ENCODE measurements at places on chromosomes 2 and 18. TPM values are rescaled to one million over a fixed set of nuclear protein-coding genes. Genes with fewer than 3 reads are reported as not detected.

PLEKHB2 gene
- total RNA-seq, result 75.8 TPM

DNA sequence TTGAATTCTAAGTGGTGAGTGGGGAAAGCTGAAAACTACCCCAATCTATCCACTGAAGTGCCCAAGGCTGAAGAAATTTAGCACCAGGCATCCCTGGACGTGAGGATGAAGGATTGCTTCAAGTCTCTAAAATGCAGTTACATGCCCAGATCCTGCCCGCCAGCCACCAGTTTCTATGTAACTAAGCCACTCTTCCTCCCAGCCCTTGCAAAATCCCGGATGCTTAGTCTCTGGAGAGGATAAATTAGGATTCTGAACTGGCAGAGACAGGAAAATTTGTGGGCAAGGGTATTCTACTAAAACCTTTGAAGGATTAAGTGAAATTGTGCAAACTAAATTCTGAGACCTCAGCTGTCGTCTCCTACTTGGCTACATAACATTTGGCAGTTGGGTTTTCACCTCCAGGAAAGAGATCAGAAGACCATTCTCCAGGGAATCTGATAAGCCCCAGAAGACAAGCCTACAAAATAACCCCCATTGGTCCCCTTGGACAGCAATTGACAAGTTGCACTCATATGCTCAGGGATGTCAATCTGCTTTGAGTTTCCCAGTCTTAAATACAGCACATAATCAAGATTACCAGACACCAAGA lies 93.9 kb upstream of the CD226 start:
- H3K27me3 ChIP-seq, result no peaks in the 10 kb centered on the region
- peaks cover 9% of the 10 kb centered on the region for H3K4me1 ChIP-seq
- no peak overlapping the region for H3K4me3 ChIP-seq
- no peak overlapping the region for H3K27ac ChIP-seq

- no peak overlapping the region for H3K27ac ChIP-seq
- H3K4me1 ChIP-seq, result no peaks in the 10 kb centered on the region
- DNase-seq, result no peak
- no peak overlapping the region for H3K4me3 ChIP-seq
Observed at GRCh38 chr2:231370429-231370748, 25.1 kb upstream of the B3GNT7 start.

IL18R1 gene
- 5.4 TPM for total RNA-seq

- no peak overlapping the region for H3K27ac ChIP-seq
- no peak overlapping the region for H3K4me3 ChIP-seq
- no peaks in the 10 kb centered on the region for H3K36me3 ChIP-seq
- H3K27me3 ChIP-seq, result no peaks in the 10 kb centered on the region
Observed at GRCh38 chr2:121200011-121200347, 85.0 kb downstream of the TFCP2L1 start.

GRCh38 chr2:1981850-1982249 lies 237.5 kb upstream of the PXDN start:
- no peak for DNase-seq
- H3K27me3 ChIP-seq, result no peaks in the 10 kb centered on the region
- H3K4me1 ChIP-seq, result no peaks in the 10 kb centered on the region
- no peak overlapping the region for H3K4me3 ChIP-seq

SCN1A gene
- 0.50 TPM for total RNA-seq

VWA3B gene
- total RNA-seq, result 0.26 TPM

SIX3 gene
- not detected for total RNA-seq

TMEM37 gene
- total RNA-seq, result 2.6 TPM

GRCh38 chr2:189569295-189569910 lies 11.2 kb downstream of the SLC40A1 start:
- H3K4me3 ChIP-seq, result no peak overlapping the region
- no peak for DNase-seq
- no peak overlapping the region for H3K27ac ChIP-seq

MYCN gene
- not detected for total RNA-seq

REEP1 gene
- not detected for total RNA-seq

PAX8 gene
- total RNA-seq, result 0.51 TPM

DNA sequence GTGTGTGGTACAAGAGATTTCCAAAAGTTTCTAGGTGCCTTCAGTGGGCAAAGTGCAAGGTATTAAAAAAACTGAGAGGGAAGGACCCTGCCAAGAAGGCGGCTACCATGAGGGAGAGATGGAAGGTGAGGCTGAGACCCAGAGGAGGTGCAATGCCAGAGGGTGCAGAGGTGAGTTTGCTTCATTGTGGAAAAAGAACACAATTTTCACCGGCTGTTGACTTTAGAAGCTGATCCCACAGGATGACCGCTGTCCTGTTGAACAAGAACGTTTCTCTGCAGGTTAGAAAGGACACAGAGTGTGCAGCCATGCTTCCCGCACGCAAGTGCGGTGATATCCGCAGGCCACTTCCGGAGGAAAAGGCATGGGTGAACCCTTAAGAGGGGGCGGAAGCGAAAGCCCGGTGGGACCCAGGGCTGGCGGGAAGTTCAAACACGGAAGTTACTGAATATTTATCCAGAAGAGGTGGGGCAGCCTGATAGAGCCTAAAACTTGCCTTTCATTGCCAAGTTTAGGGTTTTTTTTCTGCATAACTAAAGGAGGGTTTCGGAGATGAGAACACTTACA lies 16.6 kb downstream of the SP110 start:
- H3K36me3 ChIP-seq, result peaks cover 2% of the 10 kb centered on the region
- H3K4me1 ChIP-seq, result no peaks in the 10 kb centered on the region
- no peak for DNase-seq

GRCh38 chr2:105592288-105592687 lies 152.4 kb upstream of the NCK2 start:
- H3K27me3 ChIP-seq, result no peaks in the 10 kb centered on the region
- no peak overlapping the region for H3K27ac ChIP-seq
- no peak overlapping the region for H3K4me3 ChIP-seq
- no peak for DNase-seq
- H3K36me3 ChIP-seq, result no peaks in the 10 kb centered on the region
- no peaks in the 10 kb centered on the region for H3K4me1 ChIP-seq

DNA sequence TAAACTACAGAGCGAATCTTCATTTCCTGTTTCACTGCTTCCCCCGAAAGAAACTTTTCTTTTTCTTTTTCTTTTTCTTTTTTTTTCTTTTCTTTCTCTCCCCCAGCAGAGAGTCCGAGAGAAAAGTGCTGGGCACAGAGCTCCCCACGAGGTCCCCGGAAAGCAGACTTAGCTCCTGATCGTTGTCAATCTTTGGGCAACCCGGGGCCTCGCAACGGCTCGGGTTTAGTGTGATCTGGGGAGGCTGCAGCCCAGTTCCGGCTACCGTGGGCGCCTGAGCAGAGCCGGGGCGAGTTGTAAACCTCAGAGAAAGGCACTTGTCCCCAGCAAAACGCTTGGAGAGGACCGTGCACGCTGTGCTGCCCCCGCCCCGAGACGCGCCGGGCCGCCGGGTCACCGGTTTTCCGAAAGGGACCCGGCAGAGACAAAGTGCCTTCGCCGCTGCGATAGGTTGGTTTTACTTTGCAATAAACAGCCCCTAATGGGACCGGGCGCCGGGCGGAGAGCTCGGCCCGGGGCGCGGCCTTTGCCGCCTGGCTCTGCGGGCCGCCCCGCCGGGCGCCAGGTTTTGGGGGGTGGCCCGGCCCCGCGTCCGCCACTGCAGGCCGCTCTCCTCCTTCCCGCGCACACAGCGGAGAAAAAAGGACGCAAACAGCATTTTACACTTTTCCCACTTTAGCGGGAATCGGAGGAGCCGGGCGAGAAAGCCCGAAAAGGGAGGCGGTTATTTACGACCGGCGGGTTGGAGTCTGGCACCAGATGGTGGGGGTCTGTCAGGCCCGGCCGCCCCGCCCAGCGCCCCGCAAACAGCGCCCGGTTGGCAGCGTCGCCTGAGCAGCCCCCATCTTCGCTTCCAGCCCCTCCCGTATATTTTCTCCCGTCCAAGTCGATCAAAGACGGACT lies 136.0 kb downstream of the INSIG2 start:
- H3K4me1 ChIP-seq, result no peaks in the 10 kb centered on the region
- DNase-seq, result peak; percentile 22
- H3K4me3 ChIP-seq, result peak overlapping the region; percentile 48
- no peak overlapping the region for H3K27ac ChIP-seq
- H3K36me3 ChIP-seq, result no peaks in the 10 kb centered on the region

GAD1 gene
- 0.26 TPM for total RNA-seq

DNA sequence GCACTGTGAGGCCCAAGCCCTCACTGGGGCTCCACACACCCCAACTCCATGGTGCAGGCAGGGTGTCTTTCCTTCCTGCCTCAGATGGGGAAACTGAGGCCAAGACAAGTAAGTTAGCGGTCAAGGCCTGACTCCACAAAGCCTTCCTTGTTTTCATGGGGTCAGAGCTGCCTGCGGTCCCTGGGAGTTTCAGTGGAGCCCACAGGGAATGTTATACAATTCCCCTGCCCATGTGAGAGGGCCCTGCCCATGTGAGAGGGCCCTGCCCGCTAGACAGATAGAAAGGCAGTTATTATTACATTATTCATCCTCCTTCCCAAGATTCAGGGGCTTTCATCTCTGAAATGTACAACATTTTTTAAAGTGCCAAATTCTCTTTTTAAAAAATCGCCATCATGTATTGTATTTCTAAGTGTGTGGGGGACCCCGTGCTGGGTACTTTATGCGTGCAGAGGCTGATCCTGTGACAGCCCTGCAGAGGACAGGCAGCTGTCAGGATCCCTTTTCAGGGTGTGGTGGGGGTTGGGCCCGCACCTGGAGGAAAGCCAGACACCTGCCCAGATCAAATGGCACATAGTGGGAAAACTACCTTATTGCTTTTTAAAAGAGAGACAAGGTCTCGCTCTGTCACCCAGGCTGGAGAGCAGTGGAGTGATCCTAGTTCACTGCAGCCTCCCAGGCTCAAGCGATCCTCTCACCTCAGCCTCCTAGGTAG lies 23.4 kb downstream of the FBLN7 start:
- no peaks in the 10 kb centered on the region for H3K4me1 ChIP-seq
- no peak overlapping the region for H3K4me3 ChIP-seq
- no peak overlapping the region for H3K27ac ChIP-seq
- no peaks in the 10 kb centered on the region for H3K36me3 ChIP-seq
- no peak for DNase-seq
- no peaks in the 10 kb centered on the region for H3K27me3 ChIP-seq

- no peaks in the 10 kb centered on the region for H3K4me1 ChIP-seq
- no peak for DNase-seq
- no peak overlapping the region for H3K27ac ChIP-seq
Observed at GRCh38 chr2:171334171-171334570, 99.6 kb downstream of the METTL8 start.

DNA sequence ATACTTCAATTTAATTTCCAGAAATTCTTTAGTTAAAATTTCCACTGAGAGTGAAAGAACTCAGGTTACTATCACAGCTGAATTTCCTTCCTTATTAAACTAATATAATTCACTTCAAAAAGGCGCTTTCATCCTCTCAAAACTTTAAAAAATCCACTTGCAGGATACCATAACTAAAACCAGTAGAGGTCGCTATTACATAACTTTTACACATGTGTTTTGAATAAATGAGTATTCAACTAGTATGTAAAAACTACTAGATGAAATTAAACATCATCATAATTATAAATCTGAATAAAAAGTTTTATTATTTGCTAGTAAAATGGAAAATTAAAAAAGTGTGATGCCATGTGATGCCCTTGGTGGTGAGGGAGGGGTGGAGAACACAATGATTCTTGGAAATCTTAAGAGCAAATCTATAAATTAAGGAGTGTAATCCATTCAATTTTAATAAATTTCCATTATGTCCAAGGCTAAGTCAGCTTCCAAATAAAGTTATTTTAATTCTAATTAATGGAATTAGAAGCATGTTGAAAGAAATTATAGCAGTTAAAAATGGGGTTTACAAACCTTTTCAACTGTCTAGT lies 61.4 kb downstream of the SOS1 start:
- no peaks in the 10 kb centered on the region for H3K27me3 ChIP-seq
- no peak overlapping the region for H3K4me3 ChIP-seq
- no peaks in the 10 kb centered on the region for H3K4me1 ChIP-seq
- peaks cover 2% of the 10 kb centered on the region for H3K36me3 ChIP-seq
- peak; percentile 80 for DNase-seq

All from fibroblast of lung (primary cell).